ENCODE measurements at places on chromosomes 3 and 15.
A peak's percentile ranks its signal among the peaks of the same experiment; 100 is the strongest.

DNA sequence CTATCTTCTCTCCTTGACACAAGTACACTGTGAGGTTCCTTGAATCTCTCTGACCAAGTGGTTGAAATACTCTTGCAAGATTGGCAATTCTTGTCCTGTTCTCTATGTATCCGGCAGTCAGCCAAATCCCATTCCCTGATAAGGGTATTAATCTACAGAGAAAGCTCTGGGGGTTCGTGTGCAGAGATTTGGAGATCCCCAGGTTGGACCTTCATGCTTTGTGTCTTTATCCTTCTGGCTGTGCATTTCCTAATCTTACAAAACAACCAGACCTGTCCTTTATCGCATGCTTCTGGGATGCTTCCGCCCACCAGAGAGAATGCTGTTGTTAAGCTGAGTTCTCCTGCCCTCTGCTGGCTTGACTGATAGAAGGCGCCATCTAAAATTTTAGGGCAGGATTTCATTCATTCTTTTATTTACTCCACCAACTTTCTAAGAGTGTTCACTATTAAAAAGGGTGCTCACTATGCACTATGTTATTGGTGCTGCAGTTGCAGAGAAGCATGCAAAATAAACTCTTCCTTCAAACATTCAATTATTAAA lies 8.6 kb upstream of the SST start:
- no peak for DNase-seq

GRCh38 chr3:46538803-46539442 lies 27.2 kb downstream of the LRRC2 start:
- DNase-seq: peak; percentile 41

GRCh38 chr15:86879250-86880229 lies 799.9 kb downstream of the AGBL1 start:
- no peak for DNase-seq

DNA sequence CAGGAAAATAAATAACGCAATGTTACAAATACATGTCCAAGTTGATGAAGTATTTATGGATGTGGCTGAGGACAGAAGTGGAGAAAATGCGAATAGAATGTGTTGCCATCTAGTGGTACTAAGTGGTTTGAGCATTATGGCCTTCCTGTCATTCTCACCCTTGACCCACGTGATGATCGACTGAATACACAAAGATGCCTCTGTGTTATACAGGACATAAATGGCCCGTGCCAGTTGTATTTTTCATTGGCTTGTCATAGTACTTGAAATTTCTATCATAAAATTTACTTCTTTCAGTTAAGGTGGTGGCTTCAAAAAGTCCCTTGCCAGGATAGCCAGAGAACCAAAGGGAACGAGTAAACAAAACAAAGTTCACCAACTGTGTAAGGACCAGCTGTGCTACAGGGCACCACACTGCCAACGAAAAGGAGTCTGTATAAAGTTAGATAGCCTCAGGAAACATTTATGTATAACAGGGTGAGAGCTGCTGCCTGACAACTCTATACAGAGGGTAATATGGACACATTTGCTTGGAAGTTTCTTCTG lies 103.7 kb downstream of the MYH15 start:
- DNase-seq: no peak

GRCh38 chr15:73225358-73226015 lies 143.3 kb downstream of the HCN4 start:
- no peak for DNase-seq

DNA sequence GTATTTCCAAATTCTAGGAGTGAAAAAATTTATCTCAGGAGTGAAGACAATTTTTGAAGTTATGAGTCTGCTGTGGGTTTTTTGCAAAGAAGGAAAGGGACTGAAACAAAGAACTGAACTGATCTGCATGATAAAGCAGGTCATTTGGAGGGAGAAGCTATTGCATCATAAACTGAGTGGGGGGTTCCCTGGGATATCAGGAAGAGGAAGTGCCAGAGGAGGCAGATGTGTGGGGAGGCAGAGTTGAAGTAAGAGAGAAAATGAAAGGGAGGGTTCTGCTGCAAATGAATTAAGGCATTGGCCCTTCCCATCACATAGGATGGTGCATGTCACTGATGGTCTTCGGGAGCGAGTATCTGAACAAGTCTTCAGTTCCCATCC lies 379.2 kb downstream of the VPS13C start:
- DNase-seq: peak; percentile 3

DNA sequence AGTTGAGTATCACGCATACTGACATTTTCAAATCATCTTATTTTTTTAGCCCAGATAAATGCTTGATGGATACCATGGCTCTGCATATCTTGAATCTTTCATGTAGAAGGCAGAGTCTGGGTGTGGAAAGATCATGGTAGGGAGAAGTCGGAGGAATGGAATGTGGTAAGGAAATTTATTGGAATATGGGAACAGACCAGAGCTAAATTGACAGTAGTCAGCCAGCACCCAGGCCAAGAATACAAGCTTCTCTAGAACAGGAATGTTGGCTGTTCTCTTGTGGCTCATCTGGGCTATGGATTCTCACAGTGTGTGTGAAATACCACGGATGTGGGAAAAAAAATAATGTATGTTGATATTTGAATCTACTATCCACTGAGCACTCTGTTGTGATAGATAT lies 305.7 kb upstream of the COL8A1 start:
- no peak for DNase-seq

DNA sequence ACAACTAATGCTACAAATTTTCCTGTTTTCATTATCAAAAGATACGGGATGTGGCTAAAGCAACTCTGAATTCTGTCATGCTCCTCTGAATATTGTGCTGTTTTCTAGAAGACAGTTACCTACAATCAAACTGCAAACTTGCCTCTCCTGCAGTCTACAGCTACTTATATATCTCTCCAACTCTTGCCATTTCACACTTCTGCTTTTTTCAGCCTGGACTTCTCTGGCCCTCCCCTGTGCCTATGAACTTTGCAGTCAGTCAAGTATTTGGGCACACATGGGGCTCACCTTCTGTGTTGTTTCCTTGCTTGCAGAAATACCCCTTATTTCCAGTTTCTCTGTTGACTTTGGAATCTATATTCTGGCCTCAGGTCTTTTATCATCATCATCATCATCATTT lies 575.6 kb downstream of the GRM7 start:
- DNase-seq: no peak

- no peak for DNase-seq
These were observed 106.5 kb upstream of the GALNT15 start for GRCh38 chr3:16067837-16068471.

DNA sequence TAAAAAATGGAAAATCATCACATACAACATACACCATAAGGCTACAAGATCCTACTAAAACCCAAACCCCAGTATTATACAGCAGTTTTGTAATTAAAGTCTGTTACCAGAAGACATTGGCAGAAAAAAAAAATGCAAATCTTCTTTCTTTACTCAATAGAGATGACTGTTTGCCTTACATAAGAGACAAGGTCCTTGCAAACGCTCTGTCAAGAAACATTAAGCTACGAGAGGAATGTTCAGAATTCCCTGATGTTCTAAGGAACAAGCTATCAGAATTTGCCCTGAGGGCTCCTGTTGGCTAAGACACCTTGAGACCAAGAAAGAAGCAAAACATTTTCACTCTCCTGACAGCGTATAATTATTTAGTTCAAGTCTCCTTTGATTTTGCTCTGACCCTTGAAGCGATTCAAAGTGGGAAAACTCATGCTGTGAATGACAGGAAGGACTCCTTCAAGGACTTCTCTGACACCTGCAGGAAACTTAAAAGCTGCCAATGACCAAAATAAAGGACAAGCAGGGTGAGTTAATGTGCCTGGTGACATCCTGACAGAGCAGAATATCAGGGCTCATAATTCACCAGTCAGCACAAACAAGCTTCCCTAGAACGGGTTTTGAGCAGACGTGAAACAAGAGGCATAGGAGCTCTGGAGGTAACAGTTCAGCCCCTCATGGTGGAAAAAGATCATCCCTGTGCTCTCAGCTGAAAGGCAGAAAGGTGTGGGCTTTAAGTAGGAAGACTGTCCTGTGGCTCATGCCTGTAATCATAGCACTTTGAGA lies 2.5 kb downstream of the SCAMP2 start:
- DNase-seq: no peak

DNA sequence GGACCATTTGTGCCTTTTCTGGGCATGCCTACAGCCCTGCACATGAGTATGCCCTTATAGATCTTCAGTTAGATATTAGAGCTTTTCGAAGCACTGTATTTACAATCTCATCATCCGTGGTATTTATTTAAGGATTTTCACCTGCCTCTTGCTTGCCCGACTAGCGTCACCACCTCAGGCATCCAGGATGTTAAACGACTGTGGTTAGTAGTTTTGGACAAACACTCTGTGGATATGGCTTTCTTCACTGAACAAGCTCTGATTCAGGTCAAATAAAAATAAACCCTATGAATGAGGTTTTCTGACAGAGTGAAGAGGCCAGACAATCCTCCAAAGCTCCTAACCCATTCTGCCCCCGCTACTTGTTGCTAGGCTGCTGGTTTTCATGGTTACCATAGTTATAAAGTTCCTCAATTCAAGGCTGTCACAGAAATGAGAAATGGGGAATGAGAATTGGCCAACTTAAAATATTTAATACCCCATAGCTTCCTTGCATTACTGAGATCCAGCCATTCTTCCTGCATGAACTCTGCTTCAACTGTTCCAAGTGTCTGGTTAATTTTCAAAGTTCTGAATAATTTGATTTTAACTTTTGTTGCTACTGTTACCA lies 440.1 kb downstream of the GABRG3 start:
- DNase-seq: peak; percentile 11

DNA sequence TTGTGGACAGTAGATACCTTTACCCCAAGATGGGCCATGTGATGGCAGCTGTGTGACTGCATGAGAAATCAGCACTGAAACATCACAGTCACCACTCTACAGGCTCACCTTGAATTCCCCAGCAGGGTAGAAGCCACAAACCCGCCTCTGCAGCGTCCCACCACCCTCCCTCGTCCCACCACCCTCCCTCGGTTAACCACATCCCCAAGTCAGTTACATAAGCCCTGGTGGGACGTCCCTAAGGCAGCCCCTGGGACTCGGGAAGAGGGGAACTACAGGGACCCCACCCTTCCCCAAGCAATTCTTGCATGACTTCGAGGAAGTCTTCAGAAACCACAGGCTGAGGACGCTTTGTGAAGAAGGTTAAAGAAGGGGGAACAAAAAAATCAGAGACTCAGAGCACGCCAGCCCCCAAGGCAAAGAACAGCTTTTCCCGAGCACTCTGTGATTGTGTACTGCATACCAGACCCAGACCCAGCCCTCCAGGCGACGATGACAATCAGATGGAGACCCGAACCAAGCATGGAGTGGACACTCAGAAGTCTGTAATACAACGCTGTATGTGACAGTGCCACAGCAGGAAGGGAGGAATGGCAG lies 60.5 kb downstream of the SH3BP5 start:
- no peak for DNase-seq

DNA sequence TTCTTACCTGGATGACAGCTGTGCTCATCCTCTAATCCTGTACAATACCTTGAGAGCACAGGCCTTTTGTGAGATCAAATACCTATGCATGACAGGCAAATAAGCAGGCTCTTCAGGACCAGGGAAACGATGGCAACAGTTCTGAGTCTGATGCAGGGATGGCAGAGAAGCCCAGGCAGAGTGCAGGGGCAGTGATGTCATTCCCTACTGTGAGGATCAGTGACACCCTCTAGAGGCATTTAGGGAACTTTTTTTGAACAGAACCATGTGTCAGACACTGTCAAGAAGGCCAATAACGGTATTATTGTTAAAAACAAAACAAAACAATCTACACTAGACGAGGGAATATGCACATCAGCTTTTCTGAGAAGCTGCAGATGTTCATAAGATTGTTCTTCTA lies 314.8 kb upstream of the CTDSPL start:
- DNase-seq: peak; percentile 25

DNA sequence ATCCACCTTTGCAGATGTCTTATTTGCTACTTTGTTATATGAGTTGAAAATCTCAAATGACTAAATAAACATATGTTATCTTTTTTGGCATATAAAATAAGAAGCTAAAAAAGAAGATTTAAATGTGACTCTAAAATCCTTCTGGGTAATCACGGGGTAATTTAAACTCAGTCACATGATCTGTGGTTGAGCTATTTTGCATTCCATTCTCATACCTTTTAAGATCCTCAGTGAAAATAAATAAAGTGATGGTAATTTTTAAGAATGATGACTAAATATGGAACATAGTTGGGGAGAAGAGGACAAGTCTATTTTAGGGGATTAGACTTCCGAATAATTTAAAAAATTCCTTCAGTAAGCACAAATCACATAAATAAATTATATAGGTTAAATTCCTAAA lies 1076.8 kb downstream of the TUSC7 start:
- DNase-seq: no peak

DNA sequence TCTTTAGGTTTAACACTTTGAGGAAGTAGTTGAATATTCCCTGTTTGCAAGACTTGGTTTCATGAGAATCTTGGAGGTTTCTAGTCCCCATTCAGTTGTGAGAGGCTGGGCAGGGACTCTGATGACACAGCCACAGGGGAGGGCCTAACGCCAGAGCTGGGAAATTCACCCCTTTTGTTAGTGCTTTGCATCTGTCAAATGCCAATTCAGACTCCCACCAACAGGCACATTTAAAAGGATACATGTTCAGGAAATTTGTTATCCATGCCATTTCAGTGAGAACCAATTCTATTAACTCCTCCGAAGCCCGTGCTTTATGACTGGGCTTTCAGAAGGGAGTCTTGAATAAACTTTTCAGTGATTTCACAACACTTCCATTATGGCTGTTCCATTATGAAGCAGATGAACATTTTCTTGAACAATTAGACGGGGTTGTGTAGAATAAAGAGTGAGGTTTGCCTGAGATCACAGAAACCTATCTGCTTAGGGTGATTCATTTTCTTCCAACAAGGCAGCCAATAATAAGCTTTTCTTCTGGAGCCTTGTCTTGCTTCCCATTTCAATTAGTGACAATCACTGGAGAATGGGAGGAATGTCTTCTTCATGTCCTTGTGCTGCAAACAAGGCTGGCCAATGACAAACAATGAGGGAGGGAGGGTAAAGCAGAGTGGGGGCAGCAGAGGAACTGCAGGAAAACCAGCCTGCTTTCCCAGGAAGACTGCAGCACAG lies 90.6 kb downstream of the SOX14 start:
- DNase-seq: no peak

DNA sequence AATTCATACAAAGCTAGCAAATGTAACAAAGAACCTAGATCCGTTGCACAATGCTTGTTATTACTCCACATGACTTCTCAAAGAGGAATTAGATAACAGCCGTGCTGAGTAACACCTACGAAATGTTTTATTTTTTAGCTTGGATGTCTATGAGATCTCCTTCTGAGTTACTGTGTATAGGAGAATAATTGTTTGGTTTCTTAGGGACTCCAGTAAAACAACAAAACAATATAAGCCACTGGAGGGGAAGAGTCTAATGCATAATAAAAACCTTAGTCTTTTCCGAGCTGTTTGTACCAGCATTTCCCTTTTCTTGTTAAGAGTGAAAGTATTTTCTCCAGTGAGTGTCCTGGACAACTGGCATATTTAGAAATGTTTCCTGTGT lies 15.6 kb downstream of the SNAP23 start:
- DNase-seq: no peak

- no peak for DNase-seq
These were observed 17.0 kb downstream of the RPLP1 start for GRCh38 chr15:69469467-69470201.

DNA sequence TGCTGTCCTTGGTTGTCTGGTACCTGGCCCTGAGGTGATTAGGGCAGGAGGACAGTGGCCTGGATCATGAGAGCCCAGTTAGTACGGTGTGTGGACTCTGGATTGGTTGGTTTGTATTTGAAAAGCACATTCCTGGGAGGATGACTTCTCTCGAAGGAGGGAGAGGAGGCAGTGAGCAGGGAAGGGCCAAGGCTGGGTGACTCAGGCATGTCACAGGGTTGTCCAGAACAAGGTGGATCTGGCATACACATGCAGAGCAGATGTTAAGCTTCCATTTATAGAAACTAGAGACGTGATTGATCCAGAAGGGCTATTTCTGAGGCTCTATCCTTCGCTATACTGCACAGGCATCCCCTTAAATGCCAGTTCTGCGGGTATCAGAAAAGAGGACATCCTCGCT lies 34.4 kb downstream of the FAM240A start:
- no peak for DNase-seq
